ENCODE measurements at places on chromosomes 13 and 19. TPM values are rescaled to one million over a fixed set of nuclear protein-coding genes. Genes with fewer than 3 reads are reported as not detected.
A peak's percentile ranks its signal among the peaks of the same experiment; 100 is the strongest.

GRCh38 chr19:48674921-48675824, 2.4 kb upstream of the NTN5 start:
- H3K4me1 ChIP-seq = peaks cover 38% of the 10 kb centered on the region
- H3K27me3 ChIP-seq = peaks cover 2% of the 10 kb centered on the region
- no peaks in the 10 kb centered on the region for H3K36me3 ChIP-seq

GRCh38 chr13:108963846-108964600, 334.6 kb downstream of the MYO16 start:
- H3K27ac ChIP-seq = no peak overlapping the region
- no peaks in the 10 kb centered on the region for H3K36me3 ChIP-seq
- no peak overlapping the region for H3K4me3 ChIP-seq
- no peaks in the 10 kb centered on the region for H3K4me1 ChIP-seq
- no peaks in the 10 kb centered on the region for H3K27me3 ChIP-seq

CEACAM8 gene
- total RNA-seq = 0.04 TPM

DNA sequence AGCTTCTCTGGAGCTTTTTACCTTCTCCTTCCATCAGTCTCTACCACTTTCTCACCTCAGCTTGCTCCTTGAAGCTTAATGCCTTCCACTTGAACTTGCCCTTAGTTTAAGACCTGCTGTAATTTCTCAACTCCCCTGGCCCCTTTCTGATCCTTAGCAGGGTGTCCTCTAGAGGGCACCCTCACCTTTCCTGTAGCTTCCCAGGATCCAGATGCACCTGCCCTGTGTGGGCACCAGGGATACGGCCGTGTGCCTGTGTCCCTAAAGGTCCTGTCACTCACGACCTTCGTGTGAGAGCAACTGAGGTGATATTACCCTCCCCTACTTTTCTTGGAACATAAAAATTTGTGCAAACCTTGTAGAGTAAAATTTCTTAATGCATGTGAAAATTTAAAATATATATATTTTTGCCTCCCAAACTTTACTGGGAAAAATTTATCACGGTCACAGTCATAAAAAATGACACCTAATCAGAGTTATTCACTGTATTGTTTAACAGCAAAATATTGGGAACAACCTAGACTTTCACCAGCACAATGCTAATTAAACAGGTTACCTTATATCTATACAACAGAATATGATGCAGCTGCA, 46.4 kb downstream of the PSG3 start:
- no peak for DNase-seq
- H3K4me3 ChIP-seq = no peak overlapping the region
- H3K4me1 ChIP-seq = no peaks in the 10 kb centered on the region

GRCh38 chr19:55131421-55131820, 14.0 kb upstream of the PPP1R12C start:
- H3K27ac ChIP-seq = no peak overlapping the region
- DNase-seq = no peak
- peaks cover 1% of the 10 kb centered on the region for H3K36me3 ChIP-seq
- H3K27me3 ChIP-seq = peaks cover 2% of the 10 kb centered on the region
- H3K4me3 ChIP-seq = no peak overlapping the region
- no peaks in the 10 kb centered on the region for H3K4me1 ChIP-seq

FGF21 gene
- not detected for total RNA-seq

- DNase-seq = no peak
- H3K4me1 ChIP-seq = no peaks in the 10 kb centered on the region
- no peaks in the 10 kb centered on the region for H3K27me3 ChIP-seq
- no peak overlapping the region for H3K4me3 ChIP-seq
Measured at GRCh38 chr13:70893832-70894231, 785.6 kb upstream of the KLHL1 start.

KIR3DL2 gene
- not detected for total RNA-seq

GRCh38 chr19:29858621-29859020, 46.8 kb downstream of the CCNE1 start:
- peaks cover 12% of the 10 kb centered on the region for H3K4me1 ChIP-seq
- no peak for DNase-seq
- H3K27ac ChIP-seq = no peak overlapping the region
- no peaks in the 10 kb centered on the region for H3K36me3 ChIP-seq

- no peaks in the 10 kb centered on the region for H3K36me3 ChIP-seq
- no peak overlapping the region for H3K4me3 ChIP-seq
- peaks cover 10% of the 10 kb centered on the region for H3K4me1 ChIP-seq
- DNase-seq = no peak
Measured at GRCh38 chr19:11581740-11582139, 4.3 kb upstream of the ACP5 start.

GRCh38 chr13:46721054-46721453, 75.9 kb downstream of the ESD start:
- H3K4me1 ChIP-seq = no peaks in the 10 kb centered on the region
- no peaks in the 10 kb centered on the region for H3K27me3 ChIP-seq
- DNase-seq = peak; percentile 68
- H3K27ac ChIP-seq = no peak overlapping the region

SIGLEC5 gene
- 0.13 TPM for total RNA-seq

ZNF177 gene
- total RNA-seq = 5.6 TPM

TSEN34 gene
- total RNA-seq = 25.8 TPM

PALM3 gene
- 0.18 TPM for total RNA-seq

DNA sequence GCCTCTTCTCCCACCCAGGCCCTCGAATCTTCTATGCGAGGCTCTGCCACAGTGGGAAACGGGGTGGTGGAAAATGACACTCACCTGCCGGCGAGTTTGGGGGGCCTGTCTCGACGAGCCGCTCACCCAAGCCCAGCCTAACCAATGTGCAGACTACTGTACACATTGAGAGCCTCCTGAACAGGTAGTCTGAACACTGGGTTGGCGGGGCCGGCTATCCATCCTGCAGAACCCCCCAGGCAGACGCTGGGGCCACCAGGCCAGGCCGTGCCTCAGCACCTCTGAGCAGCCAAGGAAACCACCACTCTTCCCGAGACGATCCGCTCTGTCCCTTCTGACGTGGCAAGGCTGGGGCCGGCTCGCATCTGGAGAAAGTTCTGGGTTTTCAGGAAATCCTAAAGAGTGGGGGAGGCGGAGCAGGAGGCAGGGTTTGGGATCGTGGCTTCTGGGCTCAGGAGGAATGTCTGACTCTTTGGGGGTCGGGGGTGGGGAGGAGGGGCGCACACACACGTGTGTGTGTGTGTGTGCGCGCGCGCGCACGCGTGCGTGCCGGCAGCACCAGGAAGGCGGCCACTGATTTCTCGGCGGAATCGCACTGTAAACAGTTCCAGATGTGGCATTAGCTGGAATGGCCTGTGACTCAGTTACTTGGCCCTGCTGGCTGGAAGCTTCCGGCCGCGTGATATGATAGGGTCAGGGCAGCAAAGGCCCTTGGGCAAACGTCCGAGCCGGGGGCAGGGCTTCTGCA, 18.5 kb downstream of the TMED1 start:
- peaks cover 63% of the 10 kb centered on the region for H3K36me3 ChIP-seq
- no peaks in the 10 kb centered on the region for H3K27me3 ChIP-seq
- peaks cover 23% of the 10 kb centered on the region for H3K4me1 ChIP-seq
- H3K4me3 ChIP-seq = peak overlapping the region; percentile 60
- peak overlapping the region; percentile 96 for H3K27ac ChIP-seq

DNA sequence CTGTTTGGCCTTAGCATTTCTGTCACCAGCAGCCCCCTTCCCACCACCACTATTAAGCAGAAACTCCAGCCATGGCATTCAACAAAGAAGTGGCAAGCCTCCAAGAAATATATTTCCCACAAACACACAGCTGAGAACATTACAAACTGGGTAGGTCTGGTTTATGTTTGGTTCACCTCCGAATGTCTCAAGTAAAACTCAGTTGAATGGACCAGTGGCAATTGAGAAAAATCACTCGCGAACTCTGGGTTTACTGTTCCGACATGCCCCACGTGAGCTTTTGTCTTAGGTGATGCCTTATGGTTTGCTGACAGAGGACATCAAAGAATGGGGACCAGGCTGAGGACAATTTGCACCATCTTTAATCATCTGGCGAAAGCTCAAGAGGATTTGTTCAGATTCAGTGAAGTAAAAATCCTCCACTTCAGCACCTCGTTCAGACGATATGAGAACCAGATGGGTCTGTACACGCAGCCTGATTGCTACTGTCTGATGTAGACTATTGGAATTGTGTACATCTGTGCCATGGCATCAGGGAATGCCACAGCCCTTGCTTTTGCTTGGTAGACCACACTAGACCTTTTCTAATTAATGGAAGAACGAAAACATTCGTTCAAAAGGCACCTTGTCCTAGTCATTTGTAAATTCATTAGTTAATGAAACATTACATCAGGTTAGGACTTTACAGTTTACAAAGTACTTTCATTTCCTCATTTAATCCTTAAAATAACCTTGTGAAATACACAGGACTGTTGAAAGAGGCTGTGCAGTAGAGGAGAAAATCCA, 59.4 kb downstream of the SLC10A2 start:
- no peaks in the 10 kb centered on the region for H3K27me3 ChIP-seq
- DNase-seq = no peak
- H3K4me3 ChIP-seq = no peak overlapping the region

DNA sequence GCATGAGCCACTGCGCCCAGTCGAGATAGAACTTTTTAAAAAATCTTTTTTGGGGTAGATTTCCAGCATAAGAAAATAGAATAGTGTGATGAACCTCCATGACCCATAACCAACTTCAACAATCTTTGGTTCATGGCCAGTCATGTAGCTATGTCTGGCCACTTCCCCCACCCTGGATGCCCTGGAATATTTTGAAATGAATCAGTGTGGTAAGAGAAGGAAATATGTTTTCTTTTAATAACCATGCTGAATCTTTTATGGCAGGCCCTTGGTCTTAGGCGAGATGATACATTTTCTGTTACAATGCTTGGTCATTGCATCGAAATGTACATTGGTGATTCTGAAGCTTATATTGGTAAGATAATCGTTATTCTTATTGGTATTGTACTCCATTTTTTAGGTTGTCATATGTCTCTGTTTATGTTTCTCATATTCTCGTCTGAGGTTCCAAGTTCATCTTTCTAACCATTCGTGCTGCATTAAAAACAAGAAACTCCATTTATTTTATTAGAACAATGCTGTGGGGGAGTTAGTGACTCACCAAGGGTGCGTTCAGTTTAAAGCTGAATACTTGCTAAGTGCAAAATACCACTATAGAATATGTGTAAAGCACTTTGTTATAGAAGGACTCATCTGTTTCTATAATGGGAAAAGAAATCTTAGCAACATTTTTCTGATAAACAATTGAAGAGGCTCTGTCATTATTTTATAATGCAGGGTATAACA, 16.4 kb upstream of the UPF3A start:
- H3K36me3 ChIP-seq = peaks cover 79% of the 10 kb centered on the region
- H3K27me3 ChIP-seq = no peaks in the 10 kb centered on the region
- H3K4me3 ChIP-seq = no peak overlapping the region

FLT1 gene
- total RNA-seq = 16.1 TPM

GRCh38 chr19:6260376-6260775, 19.4 kb downstream of the MLLT1 start:
- peaks cover 9% of the 10 kb centered on the region for H3K4me1 ChIP-seq
- H3K27me3 ChIP-seq = no peaks in the 10 kb centered on the region
- no peak overlapping the region for H3K4me3 ChIP-seq
- DNase-seq = no peak
- peaks cover 49% of the 10 kb centered on the region for H3K36me3 ChIP-seq
- no peak overlapping the region for H3K27ac ChIP-seq

GRCh38 chr19:47891622-47891922, 5.5 kb upstream of the SULT2A1 start:
- H3K27me3 ChIP-seq = no peaks in the 10 kb centered on the region
- H3K4me1 ChIP-seq = no peaks in the 10 kb centered on the region
- DNase-seq = no peak
- no peak overlapping the region for H3K27ac ChIP-seq

DNA sequence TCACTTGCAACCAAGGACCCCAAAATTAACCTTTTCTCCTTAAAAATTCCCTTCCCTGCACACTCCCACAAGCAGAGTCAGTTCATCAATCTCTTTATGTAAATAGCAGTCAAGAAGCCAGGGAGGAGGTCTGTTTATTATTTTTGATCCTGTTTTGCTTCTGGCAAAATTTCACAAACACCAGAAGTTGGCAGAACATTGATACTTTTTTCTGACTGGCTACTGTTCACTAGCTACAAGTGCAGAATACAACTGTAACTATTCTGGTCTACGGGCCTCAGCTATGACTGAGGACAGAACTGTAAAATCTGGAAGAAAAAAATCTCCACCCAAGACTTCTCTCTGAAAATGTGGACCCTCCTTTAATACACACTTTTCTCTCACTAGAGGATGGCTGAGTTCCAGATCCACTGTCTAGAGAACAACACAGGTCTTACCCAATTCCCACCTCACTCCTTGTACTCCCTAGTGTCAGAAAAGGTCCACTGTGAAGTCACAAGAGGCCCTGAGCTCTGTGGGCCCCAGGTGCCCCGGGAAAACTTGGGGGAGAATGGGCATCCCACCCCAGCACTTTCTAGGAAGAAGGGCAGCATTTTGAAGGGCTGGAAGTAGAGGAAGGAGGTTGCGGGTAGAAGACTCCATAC, 14.5 kb downstream of the STARD13 start:
- no peaks in the 10 kb centered on the region for H3K27me3 ChIP-seq
- no peak for DNase-seq
- no peak overlapping the region for H3K27ac ChIP-seq
- peaks cover 5% of the 10 kb centered on the region for H3K36me3 ChIP-seq

GRCh38 chr13:98200211-98200878, 23.3 kb upstream of the RNF113B start:
- DNase-seq = no peak
- H3K4me1 ChIP-seq = no peaks in the 10 kb centered on the region
- H3K27ac ChIP-seq = no peak overlapping the region
- no peak overlapping the region for H3K4me3 ChIP-seq
- H3K36me3 ChIP-seq = no peaks in the 10 kb centered on the region

TINCR gene
- total RNA-seq = 0.18 TPM

- no peak overlapping the region for H3K4me3 ChIP-seq
- H3K27ac ChIP-seq = no peak overlapping the region
- H3K4me1 ChIP-seq = no peaks in the 10 kb centered on the region
- H3K36me3 ChIP-seq = no peaks in the 10 kb centered on the region
- no peak for DNase-seq
Measured at GRCh38 chr19:45958769-45959516, 14.7 kb downstream of the NOVA2 start.

SLC7A9 gene
- 0.22 TPM for total RNA-seq

GRCh38 chr19:4380254-4380727, 20.1 kb downstream of the SH3GL1 start:
- peak overlapping the region; percentile 64 for H3K27ac ChIP-seq
- H3K4me1 ChIP-seq = peaks cover 57% of the 10 kb centered on the region
- H3K4me3 ChIP-seq = no peak overlapping the region
- peaks cover 31% of the 10 kb centered on the region for H3K36me3 ChIP-seq

RNF225 gene
- total RNA-seq = not detected

GRCh38 chr13:88063741-88064140, 392.6 kb downstream of the SLITRK5 start:
- no peak overlapping the region for H3K27ac ChIP-seq
- H3K4me3 ChIP-seq = no peak overlapping the region
- H3K27me3 ChIP-seq = no peaks in the 10 kb centered on the region
- H3K36me3 ChIP-seq = no peaks in the 10 kb centered on the region

KIR3DL1 gene
- not detected for total RNA-seq

Measured in muscle of leg (tissue), 16 donors.